KG1 (cell line): ENCODE measurements at places on chromosomes 3 and 15.

DNA sequence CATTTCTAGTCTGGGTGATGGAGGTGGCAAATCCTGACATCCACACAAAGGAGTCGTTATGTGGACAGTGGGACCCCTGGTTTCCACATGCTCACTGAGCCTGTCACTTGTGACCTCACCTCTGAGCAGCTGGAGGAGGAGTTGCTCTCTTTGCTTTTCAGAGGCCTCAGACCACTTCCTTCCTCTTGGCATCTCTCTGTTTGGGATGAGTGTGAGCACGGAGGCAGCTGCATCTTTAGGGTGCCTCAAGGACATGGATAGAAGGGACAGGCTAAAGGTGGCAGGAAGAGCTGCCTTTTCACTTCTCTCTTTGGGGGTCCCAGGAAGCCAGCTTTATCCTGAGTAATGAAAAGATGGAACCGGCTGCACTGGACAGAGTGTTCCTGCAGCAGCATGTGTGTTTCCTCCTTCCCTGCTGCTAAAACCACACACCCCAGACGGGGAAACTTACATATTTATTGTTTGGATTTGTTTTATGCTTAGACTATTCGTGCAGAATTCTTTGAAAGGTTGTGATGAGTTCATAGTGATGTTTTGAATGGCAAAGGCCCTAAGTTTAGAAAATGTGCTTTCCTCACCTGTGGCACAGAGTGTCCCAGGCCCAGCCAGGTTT lies 31.8 kb downstream of the GPR171 start:
- peak; percentile 63 for DNase-seq

DNA sequence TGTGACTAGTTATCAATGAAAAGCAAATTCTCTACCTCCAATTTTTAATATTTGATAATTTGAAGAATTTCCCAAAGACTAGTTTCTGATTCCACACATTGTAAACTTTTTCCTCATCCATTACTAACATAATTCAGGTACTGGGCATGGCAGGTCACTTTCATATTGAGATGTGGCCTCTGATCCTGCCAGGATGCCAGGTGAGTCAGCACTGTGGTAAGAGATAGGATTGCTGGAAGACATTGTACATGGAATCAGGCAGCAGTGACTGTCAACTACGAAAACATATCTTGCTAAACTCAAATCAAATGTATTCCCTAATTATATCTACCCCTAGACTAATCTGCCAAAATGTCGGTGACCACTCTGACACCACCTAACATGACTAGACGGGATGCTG lies 33.2 kb upstream of the POU1F1 start:
- DNase-seq = no peak

DNA sequence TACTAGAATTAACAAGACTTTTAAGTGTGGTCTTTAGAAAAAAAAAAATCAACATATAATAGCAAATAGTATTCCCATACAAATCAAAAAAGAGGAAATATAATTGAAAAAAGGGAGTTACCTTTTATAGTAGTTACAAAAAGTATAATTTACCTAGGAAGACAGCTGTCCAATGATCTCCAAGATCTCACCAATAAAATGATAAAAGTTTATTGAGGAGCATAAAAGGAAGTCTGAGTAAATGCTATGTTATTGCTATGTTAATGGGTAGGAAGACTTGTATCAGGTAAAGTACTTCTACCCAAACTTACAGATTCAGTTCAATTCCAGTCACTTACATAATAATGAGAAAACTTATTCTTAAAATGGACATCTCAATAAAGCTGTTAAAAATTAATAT lies 379.0 kb upstream of the TPM1 start:
- DNase-seq = no peak

- DNase-seq = no peak
Observed at GRCh38 chr15:40082195-40082883, 26.3 kb downstream of the BMF start.

GRCh38 chr15:77546050-77546501 lies 86.6 kb downstream of the LINGO1 start:
- no peak for DNase-seq

DNA sequence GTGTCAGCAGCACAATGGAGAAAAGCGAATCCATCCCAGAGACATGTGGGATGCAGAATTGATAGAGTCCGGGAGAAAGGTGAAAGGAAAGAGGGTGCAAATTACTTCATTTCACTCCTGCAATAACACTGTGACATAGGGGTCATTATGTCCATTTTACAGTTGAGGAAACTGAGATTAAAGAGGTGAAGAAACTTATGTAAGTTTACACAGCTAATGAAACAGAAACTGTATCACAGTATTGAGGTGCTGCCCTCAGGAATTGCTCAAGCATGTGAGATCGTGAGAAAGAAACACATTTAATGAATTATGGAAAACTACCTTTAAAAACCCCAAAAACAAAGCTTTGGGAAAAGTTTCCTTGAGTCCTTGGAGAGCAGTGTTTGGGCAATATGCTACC lies 103.6 kb upstream of the PFN2 start:
- no peak for DNase-seq

- DNase-seq = no peak
Observed at GRCh38 chr3:84538597-84538996, 420.2 kb upstream of the CADM2 start.

DNA sequence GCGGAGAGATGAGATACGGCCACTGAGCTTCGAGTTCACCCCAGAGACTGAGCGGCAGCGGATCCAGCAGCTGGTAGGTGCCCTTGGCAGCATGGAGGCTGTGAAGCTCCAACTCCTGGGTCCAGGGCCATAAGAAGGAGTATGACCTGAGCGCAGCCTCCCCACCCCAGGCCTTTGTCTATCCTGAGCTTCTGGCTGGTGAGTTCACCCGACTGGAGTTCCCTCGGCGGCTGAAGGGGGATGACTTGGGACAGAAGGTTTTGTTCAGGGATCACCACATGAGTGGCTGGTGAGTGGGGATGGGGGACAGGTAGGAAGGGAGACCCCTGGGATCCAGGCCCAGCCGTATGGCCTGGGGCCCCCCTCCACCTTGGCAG lies 2.6 kb downstream of the PPM1M start:
- no peak for DNase-seq

DNA sequence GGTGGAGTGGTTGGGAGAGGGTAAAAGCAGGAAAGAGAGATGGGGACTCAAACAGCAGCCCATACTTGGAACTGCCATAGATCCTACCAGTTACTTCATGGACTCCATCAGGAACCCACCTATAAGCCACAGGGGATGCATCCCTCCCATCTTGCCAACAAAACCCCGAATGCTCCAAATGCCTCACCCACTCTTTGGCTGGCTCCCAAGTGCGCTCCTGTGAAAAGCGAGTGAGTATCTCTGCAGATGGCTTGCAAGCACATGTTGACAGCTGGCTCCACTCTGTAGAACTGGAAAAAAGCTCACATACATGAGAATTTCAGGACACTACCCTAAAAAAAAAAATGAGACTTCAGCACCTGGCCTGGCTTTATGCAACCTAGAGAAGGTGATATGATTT lies 151.0 kb downstream of the UBE3A start:
- DNase-seq = no peak

DNA sequence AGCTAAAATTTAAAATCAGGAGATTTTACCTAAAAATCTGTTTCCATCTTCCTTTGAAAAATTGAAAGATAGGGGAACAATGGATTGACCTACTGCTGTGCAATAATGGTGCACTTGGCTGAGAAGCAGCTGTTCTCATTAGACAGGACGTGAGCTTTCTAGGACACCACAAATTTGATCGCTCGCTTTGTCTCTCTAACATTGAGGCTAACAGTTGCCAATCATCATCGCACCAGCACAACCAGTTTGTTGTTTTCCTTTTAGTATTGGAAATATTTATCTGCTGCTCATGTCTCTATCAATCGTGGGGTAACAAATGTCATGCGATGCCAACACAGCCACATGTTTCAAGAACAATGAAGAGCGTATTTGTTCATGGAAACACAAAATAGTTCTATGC lies 228.8 kb upstream of the P2RY1 start:
- DNase-seq = no peak

- no peak for DNase-seq
Observed at GRCh38 chr3:53885239-53885638, 3.3 kb upstream of the ACTR8 start.

GRCh38 chr3:65376426-65376825 lies 662.3 kb downstream of the MAGI1 start:
- no peak for DNase-seq

DNA sequence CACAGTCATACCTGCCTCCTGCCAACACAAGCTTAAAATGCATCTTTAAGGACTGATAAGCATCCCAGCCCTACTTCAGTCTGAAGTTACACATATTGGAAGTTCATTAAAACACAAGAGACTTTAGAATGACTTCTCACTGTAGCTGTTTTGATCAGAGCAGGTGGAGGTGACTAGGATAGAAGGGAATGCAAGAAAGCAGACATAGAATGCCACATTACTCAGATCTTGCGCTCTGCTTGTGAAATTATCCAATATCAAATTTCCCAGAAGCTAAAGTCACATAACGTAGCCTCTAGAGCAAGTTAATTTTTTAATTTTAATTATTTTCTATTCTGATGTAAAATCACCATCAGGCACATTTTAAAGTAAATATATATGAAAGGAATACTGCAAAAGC lies 306.5 kb downstream of the PLOD2 start:
- DNase-seq = no peak

DNA sequence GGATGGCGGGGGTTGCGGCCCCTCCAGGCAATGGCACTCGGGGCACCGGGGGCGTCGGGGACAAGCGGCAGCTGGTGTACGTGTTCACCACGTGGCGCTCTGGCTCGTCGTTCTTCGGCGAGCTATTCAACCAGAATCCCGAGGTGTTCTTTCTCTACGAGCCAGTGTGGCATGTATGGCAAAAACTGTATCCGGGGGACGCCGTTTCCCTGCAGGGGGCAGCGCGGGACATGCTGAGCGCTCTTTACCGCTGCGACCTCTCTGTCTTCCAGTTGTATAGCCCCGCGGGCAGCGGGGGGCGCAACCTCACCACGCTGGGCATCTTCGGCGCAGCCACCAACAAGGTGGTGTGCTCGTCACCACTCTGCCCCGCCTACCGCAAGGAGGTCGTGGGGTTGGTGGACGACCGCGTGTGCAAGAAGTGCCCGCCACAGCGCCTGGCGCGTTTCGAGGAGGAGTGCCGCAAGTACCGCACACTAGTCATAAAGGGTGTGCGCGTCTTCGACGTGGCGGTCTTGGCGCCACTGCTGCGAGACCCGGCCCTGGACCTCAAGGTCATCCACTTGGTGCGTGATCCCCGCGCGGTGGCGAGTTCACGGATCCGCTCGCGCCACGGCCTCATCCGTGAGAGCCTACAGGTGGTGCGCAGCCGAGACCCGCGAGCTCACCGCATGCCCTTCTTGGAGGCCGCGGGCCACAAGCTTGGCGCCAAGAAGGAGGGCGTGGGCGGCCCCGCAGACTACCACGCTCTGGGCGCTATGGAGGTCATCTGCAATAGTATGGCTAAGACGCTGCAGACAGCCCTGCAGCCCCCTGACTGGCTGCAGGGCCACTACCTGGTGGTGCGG lies 1.9 kb downstream of the CHST2 start:
- DNase-seq = peak; percentile 45

GRCh38 chr3:197907196-197907595 lies 42.8 kb upstream of the RPL35A start:
- no peak for DNase-seq

GRCh38 chr3:140628606-140629005 lies 49.3 kb upstream of the TRIM42 start:
- no peak for DNase-seq

DNA sequence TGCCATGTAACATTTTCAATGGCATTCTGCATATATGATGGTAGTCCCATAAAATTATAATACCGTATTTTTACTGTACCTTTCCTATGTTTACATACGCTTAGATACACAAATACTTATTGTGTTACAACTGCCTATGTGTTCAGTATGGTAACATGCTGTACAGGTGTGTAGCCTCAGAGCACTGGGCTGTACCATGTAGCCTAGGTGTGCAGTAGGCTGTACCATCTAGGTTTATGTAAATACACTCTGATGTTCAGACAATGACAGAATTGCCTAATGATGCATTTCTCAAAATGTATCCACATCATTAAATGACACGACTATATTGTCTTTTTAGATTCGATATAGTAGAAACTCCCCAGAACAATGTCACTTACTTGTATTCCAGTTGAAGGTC lies 22.7 kb downstream of the CD80 start:
- no peak for DNase-seq

GRCh38 chr3:7728566-7729519 lies 772.8 kb upstream of the LMCD1 start:
- no peak for DNase-seq

- DNase-seq = no peak
Observed at GRCh38 chr15:66855041-66855440, 153.0 kb downstream of the SMAD6 start.

GRCh38 chr3:179286331-179286730 lies 35.4 kb upstream of the KCNMB3 start:
- DNase-seq = no peak

DNA sequence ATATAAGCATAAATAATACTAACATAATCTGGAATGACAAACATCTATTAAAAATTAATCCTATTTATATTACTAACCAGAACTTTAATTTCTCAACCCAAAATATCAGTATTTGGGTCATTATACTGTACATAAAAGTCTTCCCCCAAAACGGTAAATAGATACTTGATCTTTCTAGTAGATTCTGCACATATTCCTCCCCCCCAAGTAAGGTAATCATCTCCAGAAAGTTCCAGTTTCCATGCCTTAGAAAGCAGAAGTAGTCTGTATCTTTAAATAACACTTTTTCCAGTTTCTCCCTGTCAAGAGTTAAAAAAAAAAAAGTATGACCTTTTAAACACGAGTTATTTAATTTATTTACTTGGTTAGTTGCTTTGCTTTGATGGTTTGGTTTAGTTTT lies 150.7 kb upstream of the MB21D2 start:
- no peak for DNase-seq

GRCh38 chr15:83322061-83322460 lies 37.6 kb upstream of the BNC1 start:
- no peak for DNase-seq

DNA sequence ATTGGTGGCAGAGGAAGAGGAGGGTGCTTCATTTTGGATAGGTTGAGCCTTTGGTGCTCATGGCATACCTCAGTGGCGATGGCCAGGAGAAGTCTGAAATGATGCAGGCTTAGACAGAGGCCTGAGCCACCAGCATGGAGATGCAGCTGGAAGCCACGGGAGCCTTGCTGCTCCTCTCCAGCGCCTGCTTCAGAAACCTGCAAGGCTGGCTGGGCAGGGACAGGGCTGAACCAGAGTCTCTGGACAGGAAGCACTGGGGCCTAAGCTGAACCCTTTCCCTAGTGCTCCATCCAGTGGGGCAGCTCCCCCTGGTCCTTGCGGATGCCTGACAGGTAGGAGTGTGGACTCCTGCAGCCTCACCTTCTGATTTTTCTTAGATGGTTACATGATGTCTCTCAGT lies 36.7 kb upstream of the ADCY5 start:
- no peak for DNase-seq

GRCh38 chr15:80503319-80503952 lies 99.3 kb downstream of the ARNT2 start:
- DNase-seq = no peak

DNA sequence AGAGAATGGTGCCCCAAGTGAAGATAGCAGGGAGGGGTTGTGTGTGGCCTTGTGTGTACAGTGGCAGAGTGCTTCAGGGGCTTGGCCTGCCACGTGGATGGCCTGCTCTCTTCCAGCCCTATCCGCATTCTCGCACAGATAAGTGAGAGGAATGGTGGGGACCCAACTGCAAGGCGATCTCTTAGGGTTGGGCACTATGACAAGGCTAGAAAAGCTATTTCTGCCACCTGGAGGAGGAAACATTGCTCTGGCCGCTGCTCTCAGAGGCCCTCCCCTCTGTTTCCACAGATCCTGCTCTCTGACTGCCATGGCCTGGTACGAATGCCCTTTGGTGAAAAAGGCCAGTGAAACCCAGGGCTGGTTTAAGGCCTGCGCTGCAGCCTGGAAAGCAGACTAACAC lies 20.6 kb downstream of the EEFSEC start:
- no peak for DNase-seq
